ENCODE measurements at places on chromosomes 3 and 15. TPM values are rescaled to one million over a fixed set of nuclear protein-coding genes. Genes with fewer than 3 reads are reported as not detected.

B3GALNT1 gene
- total RNA-seq = 14.7 TPM

DAZL gene
- total RNA-seq = not detected

ISLR2 gene
- total RNA-seq = 0.62 TPM

ZNF80 gene
- not detected for total RNA-seq

GRCh38 chr3:52769786-52770455, 819 bp downstream of the NEK4 start:
- no peak for DNase-seq

DNA sequence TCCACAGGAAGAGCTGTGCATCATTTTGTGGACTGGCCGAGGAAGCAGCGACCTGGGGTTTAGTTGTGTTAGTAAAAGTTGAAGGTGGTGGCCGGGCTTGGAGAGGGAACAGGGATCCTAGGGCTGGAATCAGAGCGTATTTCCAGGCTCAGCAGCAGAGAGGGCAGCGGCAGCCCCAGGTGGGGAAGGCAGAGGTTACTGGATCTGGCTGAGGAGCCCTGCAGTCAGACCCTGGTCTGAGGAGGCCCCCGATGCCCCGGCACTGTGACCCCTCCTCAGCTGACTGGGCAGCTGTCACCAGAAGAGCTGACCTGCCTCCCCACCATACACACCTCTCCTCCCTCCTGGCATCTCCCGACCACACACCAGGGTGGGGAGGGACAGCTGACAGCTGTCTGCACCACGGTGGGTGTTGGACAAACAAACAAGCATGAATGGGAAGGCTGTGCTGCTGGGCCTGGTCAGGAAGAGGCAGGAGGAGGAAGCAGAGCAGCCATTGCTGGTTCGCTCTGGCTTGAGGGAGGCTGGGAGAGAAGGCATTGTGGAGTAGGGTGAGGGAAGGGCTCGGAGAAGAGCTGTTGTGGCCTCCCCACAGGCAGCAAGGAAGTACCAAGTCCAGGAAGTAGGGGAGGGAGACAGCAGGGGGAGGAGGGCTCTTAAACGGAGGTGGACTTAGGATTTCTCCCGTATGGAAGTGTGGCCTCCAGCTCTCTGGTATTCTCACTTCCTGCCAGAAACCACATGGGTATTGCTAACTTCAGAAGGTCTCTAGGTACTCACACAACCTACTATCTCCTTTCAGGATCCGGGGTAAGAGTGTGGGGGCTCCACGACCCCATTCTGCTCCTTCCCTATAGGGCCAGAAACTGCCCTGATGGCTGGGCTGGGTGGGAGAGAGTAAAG, 49.5 kb upstream of the HACD2 start:
- DNase-seq = no peak
